ENCODE measurements at places on chromosomes 2 and 18.
A peak's percentile ranks its signal among the peaks of the same experiment; 100 is the strongest.

DNA sequence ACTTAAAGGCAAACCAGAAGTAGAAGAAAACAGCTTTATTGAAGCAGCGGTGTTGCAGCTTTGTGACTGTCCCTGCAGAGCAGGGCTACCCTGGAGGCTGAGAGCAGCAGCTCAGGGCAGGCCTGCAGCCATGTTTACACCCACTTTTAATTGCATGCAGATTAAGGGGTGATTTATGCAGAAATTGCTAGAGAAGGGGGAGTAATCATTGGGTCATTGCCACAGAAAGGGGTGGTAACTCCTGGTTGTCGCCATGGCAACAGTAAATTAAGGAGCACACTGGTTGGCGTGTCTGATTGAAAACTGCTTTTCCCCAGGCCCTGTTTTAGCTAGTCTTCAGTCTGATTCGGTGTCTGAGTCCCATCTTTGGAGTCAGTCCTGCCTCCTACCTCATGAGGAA, 195.4 kb upstream of the HDAC4 start:
- H3K4me3 ChIP-seq: no peak overlapping the region
- no peak for DNase-seq
- no peaks in the 10 kb centered on the region for H3K27me3 ChIP-seq
- peaks cover 14% of the 10 kb centered on the region for H3K4me1 ChIP-seq
- H3K27ac ChIP-seq: peak overlapping the region; percentile 19
- H3K36me3 ChIP-seq: no peaks in the 10 kb centered on the region

GRCh38 chr2:201915446-201915845, 109.1 kb downstream of the CDK15 start:
- DNase-seq: no peak
- no peak overlapping the region for H3K4me3 ChIP-seq
- H3K27me3 ChIP-seq: no peaks in the 10 kb centered on the region
- H3K36me3 ChIP-seq: no peaks in the 10 kb centered on the region

GRCh38 chr2:71045865-71046548, 22.4 kb upstream of the NAGK start:
- no peak for DNase-seq
- H3K4me1 ChIP-seq: no peaks in the 10 kb centered on the region
- no peaks in the 10 kb centered on the region for H3K27me3 ChIP-seq

- no peak overlapping the region for H3K27ac ChIP-seq
- H3K36me3 ChIP-seq: no peaks in the 10 kb centered on the region
These were observed 1.4 kb downstream of the MYO7B start for GRCh38 chr2:127536707-127537541.

DNA sequence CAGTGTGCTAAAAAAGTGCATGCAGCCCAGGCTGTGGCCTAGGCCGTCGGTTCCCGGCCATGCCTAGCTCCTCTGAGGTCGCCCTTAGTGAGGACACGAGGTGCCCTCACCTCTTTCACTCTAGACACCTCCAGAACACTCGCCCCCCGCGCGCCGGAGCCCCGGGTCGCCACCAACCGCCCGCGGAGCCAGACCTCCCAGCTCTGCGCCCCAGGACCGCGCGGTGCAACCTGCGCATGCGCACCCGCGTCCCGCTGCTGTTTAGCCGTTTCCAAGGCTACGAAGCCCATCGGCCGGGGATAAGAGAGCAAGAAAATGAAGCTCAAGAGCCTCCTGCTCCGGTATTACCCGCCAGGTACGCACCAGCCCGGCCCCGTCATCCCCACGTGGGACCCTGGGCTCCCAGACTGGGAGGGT, at the start of gene DAW1:
Gene DAW1, plus strand, starts transcription at position 257 of the 417 bp plus-strand sequence. Its CDS starts 59 bp downstream, at position 316.
- H3K4me3 ChIP-seq: no peak within 1 kb of the TSS
- DNase-seq: no peak
- no peaks in the 10 kb centered on the region for H3K4me1 ChIP-seq
- H3K27ac ChIP-seq: no peak within 1 kb of the TSS

- H3K27ac ChIP-seq: no peak overlapping the region
- no peaks in the 10 kb centered on the region for H3K36me3 ChIP-seq
- H3K27me3 ChIP-seq: no peaks in the 10 kb centered on the region
- DNase-seq: no peak
- H3K4me3 ChIP-seq: no peak overlapping the region
- H3K4me1 ChIP-seq: no peaks in the 10 kb centered on the region
These were observed 244.5 kb downstream of the MEIS1 start for GRCh38 chr2:66679442-66679841.

GRCh38 chr2:170481201-170481600, 233.9 kb upstream of the SP5 start:
- DNase-seq: no peak
- no peaks in the 10 kb centered on the region for H3K4me1 ChIP-seq
- no peak overlapping the region for H3K27ac ChIP-seq
- H3K27me3 ChIP-seq: no peaks in the 10 kb centered on the region
- no peak overlapping the region for H3K4me3 ChIP-seq
- H3K36me3 ChIP-seq: no peaks in the 10 kb centered on the region

- no peaks in the 10 kb centered on the region for H3K27me3 ChIP-seq
- H3K4me3 ChIP-seq: peak overlapping the region; percentile 37
- peak overlapping the region; percentile 60 for H3K27ac ChIP-seq
- H3K4me1 ChIP-seq: peaks cover 65% of the 10 kb centered on the region
- peak; percentile 88 for DNase-seq
These were observed 106.6 kb upstream of the ID2 start for GRCh38 chr2:8575038-8575833.

DNA sequence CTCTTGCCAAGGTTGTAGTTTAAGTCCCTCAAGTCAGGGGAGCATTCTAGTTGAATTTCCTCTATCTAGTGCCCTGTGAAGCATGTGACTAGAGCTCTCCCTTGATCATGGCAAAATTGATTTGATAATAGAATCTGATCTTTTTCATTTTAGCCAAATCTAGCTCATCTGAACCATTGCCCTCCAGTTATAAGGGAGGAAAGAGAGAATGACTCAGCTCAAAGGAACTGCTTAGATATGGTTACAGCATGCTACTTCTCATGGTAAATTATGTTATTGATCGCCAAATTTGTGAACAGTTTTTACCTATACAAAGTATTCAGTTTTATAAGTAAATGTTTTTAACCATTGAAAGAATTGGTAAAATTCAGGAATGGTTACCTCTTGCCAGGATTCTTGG, 100.8 kb downstream of the GPR39 start:
- no peak overlapping the region for H3K27ac ChIP-seq
- H3K4me3 ChIP-seq: no peak overlapping the region
- peaks cover 3% of the 10 kb centered on the region for H3K27me3 ChIP-seq

- H3K27me3 ChIP-seq: no peaks in the 10 kb centered on the region
- no peak for DNase-seq
- H3K36me3 ChIP-seq: peaks cover 11% of the 10 kb centered on the region
- H3K4me3 ChIP-seq: no peak overlapping the region
- H3K27ac ChIP-seq: no peak overlapping the region
- no peaks in the 10 kb centered on the region for H3K4me1 ChIP-seq
These were observed 234.0 kb downstream of the DYM start for GRCh38 chr18:49226243-49227000.

GRCh38 chr2:26723991-26724750, 31.6 kb downstream of the KCNK3 start:
- H3K27me3 ChIP-seq: no peaks in the 10 kb centered on the region
- H3K4me3 ChIP-seq: no peak overlapping the region
- H3K27ac ChIP-seq: no peak overlapping the region
- H3K36me3 ChIP-seq: no peaks in the 10 kb centered on the region
- no peaks in the 10 kb centered on the region for H3K4me1 ChIP-seq

- H3K27me3 ChIP-seq: no peaks in the 10 kb centered on the region
- no peak for DNase-seq
- H3K27ac ChIP-seq: no peak overlapping the region
- peaks cover 7% of the 10 kb centered on the region for H3K4me1 ChIP-seq
These were observed 1403.3 kb upstream of the DDX18 start for GRCh38 chr2:116411211-116411610.

GRCh38 chr2:237541243-237541642, 25.1 kb upstream of the PRLH start:
- H3K36me3 ChIP-seq: no peaks in the 10 kb centered on the region
- H3K27ac ChIP-seq: no peak overlapping the region
- DNase-seq: no peak
- H3K4me3 ChIP-seq: no peak overlapping the region

- no peaks in the 10 kb centered on the region for H3K36me3 ChIP-seq
- H3K27me3 ChIP-seq: peaks cover 5% of the 10 kb centered on the region
- H3K4me1 ChIP-seq: no peaks in the 10 kb centered on the region
- peak; percentile 19 for DNase-seq
- H3K4me3 ChIP-seq: no peak overlapping the region
These were observed 6.7 kb downstream of the AOX1 start for GRCh38 chr2:200592406-200593075.

DNA sequence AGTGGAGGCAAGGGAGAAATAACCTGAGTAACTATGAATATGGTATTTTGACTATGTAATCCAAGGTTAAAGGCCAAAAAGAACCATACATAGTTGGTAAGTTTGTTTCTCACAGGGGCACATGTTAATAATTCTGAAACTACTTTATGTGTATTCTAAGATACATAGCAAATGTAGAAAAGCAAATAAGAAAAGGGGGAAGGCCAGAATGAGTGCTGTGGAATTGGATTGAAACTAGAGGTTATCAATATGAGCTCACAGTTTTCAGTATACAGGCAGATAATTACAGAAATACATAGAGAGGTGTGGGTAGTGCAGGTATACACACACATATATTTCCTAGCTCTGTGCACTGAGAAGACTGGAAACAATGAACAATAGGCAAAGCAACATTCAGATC, 13.7 kb downstream of the INO80C start:
- no peak overlapping the region for H3K4me3 ChIP-seq
- H3K36me3 ChIP-seq: no peaks in the 10 kb centered on the region
- H3K4me1 ChIP-seq: no peaks in the 10 kb centered on the region
- H3K27me3 ChIP-seq: no peaks in the 10 kb centered on the region
- no peak for DNase-seq

DNA sequence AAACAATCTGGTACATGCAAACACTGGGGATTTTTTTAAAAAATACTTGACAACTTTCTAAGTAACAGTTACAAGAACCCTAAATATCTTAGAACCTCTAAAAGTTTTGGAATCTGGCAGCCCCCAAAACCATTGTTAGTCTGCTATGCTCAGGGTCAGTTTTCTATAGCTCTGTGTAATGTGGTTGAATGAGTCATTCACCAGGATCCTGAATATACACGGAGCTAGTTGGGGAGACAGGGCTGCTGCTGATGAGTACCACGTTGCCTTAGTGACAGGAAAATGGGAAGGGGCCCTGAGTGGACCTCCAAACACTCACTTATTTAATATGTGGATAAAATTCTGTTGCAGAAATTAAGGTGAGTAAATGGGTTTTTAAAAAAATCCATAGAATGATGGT, 36.9 kb upstream of the TANC1 start:
- H3K27ac ChIP-seq: no peak overlapping the region
- H3K36me3 ChIP-seq: no peaks in the 10 kb centered on the region
- no peaks in the 10 kb centered on the region for H3K4me1 ChIP-seq
- no peak for DNase-seq

DNA sequence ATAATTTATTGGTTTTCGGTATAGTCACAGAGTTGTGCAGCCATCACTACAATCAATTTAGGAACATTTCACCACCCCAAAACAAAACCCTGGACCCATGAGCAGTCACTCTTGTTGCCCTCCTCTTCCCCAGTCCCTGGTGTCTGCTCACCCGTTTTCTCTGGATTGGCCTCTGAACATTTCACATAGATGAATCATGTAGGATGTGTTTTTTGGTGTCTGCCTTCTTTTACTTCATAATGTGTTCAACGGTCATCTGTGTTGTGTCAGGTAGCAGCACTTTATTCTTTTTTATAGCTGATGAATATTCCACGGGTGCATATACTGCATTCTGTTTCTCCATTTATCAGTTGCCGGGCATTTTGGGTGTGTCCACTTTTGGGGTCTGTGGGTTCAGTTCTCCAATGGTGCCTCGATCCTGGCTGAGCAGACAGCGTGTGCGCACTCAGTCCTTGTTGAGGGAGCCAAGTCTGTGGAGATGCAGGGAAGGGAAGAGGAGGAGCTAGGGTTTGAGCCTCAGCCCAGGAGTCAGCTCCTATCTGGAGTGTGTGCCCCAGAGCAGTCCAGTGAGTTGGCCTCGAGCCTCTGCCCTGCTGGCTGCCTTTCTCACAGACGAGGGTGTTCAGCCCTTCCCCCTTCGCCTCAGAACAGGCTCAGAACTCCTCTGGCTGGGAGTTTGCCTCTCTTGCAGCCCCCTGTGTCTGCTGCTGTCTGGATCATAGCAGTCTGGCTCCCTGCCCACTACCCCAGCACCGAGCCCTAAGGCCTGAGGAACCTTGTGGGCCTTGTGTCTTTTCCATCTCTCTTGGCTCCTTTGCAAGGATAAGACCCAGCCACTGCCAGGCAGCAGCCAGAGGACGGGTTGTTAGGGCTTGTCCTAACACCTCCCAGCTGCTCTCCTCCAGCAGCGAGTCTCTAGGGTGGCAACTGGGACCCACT, 18.0 kb downstream of the C2orf74 start:
- H3K36me3 ChIP-seq: peaks cover 62% of the 10 kb centered on the region
- DNase-seq: no peak
- peak overlapping the region; percentile 38 for H3K27ac ChIP-seq
- H3K4me1 ChIP-seq: peaks cover 69% of the 10 kb centered on the region

- peaks cover 4% of the 10 kb centered on the region for H3K27me3 ChIP-seq
- no peak overlapping the region for H3K27ac ChIP-seq
- H3K4me3 ChIP-seq: no peak overlapping the region
- no peaks in the 10 kb centered on the region for H3K36me3 ChIP-seq
- peak; percentile 26 for DNase-seq
These were observed 25.3 kb upstream of the STAM2 start for GRCh38 chr2:152200565-152201465.

GRCh38 chr18:52370841-52371240, 30.8 kb downstream of the DCC start:
- no peaks in the 10 kb centered on the region for H3K4me1 ChIP-seq
- no peaks in the 10 kb centered on the region for H3K36me3 ChIP-seq
- H3K4me3 ChIP-seq: no peak overlapping the region
- DNase-seq: no peak
- no peaks in the 10 kb centered on the region for H3K27me3 ChIP-seq
- no peak overlapping the region for H3K27ac ChIP-seq

- H3K4me1 ChIP-seq: no peaks in the 10 kb centered on the region
- no peak overlapping the region for H3K27ac ChIP-seq
- DNase-seq: no peak
These were observed 374.8 kb upstream of the TRIB2 start for GRCh38 chr2:12341920-12342319.

DNA sequence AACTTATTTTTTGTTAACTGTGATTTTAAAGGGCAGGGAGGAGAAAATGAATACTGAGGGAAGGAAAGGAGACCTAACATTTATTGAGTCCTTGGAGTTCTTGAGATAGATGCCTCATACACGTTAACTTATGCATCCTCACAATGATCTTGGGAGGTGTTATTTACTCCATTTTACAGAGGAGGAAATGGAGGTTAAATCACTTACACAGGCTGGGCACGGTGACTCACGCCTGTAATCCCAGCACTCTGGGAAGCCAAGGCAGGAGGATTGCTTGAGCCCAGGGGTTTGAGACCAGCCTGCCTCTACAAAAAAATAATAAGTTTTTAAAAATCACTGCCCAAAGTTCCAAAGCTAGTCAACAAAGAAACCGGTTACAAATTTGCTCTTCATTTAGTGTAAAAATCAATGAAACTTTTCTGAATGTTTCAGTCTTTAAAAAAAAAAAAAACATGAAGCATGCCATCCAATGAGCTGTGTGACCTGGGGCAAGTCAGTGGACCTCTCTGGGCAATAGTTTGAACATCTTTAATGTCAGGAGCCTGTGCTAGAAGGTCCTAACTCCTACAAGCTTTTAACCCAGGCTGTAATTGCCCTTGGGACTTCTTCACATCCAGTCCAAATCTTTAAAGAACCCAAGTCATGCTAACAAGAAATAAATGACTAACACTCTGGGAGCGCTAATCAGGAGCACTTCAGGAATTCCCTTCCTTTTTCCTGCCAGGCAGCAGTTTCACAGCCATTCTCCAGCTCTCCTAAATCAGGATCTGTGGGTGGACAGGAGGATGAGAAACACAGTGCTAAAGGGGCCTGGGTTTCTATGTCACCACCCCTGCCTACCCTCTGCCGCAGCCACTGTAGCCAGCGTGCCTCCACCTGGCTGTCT, 176.4 kb downstream of the TMEM247 start:
- no peaks in the 10 kb centered on the region for H3K4me1 ChIP-seq
- no peak for DNase-seq
- H3K27me3 ChIP-seq: no peaks in the 10 kb centered on the region
- no peak overlapping the region for H3K4me3 ChIP-seq
- H3K36me3 ChIP-seq: no peaks in the 10 kb centered on the region

All from DND-41 (cell line).